ENCODE measurements at places on chromosomes 5 and 9. TPM values are rescaled to one million over a fixed set of nuclear protein-coding genes. Genes with fewer than 3 reads are reported as not detected.

Gene KCNT1
- total RNA-seq, result not detected

Gene SH2D3C
- total RNA-seq, result 0.18 TPM

Gene MARCOL
- not detected for total RNA-seq

Gene GPR150
- total RNA-seq, result under 0.01 TPM

Gene UNC13B
- 43.7 TPM for total RNA-seq

Gene PKD2L2
- not detected for total RNA-seq

Gene SPATA31A3
- total RNA-seq, result not detected

Gene FLT4
- 0.46 TPM for total RNA-seq

Gene C5orf52
- total RNA-seq, result not detected

Gene ADGRD2
- total RNA-seq, result not detected

Gene KCNN2
- 0.59 TPM for total RNA-seq

Gene DBH
- not detected for total RNA-seq

Gene PTPN3
- 0.30 TPM for total RNA-seq

Gene CYSRT1
- total RNA-seq, result 0.30 TPM

Gene TOR1B
- total RNA-seq, result 58.2 TPM

Gene UGT3A1
- not detected for total RNA-seq

Gene ERCC6L2
- total RNA-seq, result 79.3 TPM

Gene GLRA1
- not detected for total RNA-seq

Gene ADCY2
- not detected for total RNA-seq

Gene ZNF782
- 3.5 TPM for total RNA-seq

Gene BTNL3
- total RNA-seq, result not detected

Gene ACSL6
- under 0.01 TPM for total RNA-seq

Gene GABRA6
- not detected for total RNA-seq

Gene GAS1
- total RNA-seq, result 12.1 TPM

Gene C6
- not detected for total RNA-seq

Gene ASPN
- not detected for total RNA-seq

Gene EPB41L4B
- total RNA-seq, result not detected

Gene DND1
- total RNA-seq, result 0.30 TPM

Gene IL9
- not detected for total RNA-seq

Gene FAM169A
- 0.74 TPM for total RNA-seq

All from smooth muscle cell of the umbilical artery (primary cell).